ENCODE measurements at places on chromosomes 4 and X.

DNA sequence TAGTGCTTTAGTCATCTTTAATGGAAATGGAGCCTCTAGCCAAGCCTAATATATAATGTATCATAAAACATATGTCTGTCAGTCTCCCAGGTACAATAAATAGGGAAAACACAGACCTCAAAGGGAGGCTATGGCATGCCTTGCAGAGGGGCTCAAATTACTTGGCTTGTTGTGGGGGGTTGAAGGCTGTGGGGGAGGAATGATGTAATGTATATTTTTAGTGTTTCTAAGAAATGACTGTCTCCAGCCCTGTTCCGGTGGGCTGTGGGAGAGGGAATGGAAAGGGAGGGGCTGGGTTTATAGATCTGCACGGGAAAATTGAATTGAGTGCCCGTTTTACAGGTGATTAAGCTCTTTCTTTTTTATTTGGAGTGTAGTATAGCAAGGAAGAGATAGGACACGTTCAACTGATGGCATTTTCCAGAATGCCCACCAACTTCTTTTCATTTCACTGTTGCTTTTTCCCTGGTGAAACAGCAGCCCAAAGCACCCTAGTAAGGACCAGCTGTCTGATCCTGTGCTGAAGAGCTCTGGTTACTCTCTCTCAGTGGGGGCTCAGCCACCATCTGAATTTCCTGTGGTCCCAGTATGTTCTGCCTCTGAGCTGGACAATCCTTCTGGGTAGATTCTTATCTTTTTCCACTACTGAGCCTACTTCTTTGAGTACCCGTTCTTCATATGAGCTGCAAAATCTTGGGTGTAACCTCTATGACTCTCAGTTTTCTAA is 220.7 kb upstream of the CASK start:
- no peak for DNase-seq

DNA sequence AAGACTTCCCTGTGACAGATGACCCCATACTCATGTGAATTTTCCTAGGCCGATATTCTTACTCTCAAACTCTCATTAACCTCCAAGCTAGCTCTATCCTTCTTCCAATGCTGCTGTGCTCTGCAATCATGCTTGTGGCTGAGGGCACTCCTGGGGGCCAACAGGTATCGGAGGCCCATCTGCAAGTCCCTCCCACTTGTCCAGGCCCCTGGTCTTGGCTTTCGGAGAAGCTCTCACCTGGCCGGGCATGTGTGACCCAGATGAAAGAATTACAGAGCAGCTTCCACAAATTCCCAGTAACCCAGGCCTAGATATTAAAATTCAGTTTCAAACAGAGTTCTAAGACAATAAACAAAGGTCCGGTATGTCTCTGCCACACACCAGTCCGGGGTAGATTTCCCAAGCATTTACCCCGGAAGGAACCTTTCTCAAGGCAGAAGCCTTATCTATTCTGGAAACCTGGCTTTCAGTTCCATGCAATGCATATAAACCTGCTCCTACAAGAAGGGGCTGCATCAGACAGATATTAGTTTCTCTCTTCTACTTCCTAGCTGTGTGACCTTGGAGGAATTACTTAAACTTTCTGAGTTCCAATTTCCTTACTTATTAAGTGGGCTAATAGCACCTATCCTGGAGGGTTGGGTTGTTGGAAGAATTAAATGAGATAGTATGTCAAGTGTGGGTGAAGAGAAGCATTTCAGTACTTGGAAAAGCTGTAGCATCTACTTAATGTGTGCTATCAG is 270.8 kb downstream of the PTTG2 start:
- no peak for DNase-seq

- peak; percentile 92 for DNase-seq
Measured at GRCh38 chrX:102863735-102864134, 73.3 kb upstream of the RAB40AL start.

- no peak for DNase-seq
Measured at GRCh38 chr4:88969271-88969670, 87.7 kb downstream of the FAM13A start.

DNA sequence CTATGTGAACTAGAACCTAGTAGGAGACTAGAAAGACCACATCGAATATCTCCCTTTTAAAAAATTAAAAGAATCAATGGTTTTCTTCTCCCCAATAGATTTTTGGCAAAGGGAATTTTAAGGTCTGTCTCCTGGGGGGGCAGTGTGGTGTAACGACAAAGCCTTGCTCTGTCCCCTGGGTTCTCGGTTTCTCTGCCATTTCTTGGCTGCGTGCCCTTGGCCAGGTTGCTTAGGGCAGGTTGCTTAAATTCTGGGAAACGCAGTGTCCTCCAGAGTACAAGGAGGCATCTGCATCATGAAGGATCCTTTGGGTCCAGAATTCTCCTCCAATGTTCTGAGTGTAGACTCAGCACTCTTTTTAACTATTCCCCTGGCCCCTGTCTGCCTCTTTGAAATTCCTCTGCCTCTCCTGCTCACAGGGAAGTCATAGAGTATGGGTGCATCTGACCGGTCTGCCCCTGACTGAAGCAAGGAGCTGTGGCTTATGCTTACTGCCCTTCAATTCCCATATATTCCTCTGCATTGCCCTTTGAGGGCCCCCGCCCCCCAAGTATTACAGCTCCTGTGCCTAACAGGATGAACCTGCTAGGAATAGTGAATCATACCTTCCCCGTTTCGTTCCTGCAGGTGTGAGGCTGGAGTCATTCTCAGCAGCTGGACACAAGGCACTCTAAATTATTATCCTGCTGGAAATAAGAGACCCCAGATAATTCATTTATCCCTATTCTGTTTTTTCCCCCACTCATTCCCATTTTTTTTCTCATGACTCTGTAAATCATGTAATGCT is 2.2 kb downstream of the KIT start:
- DNase-seq: no peak
